T-helper 2 cell (primary cell): ENCODE measurements at places on chromosomes 5 and 9.

DNA sequence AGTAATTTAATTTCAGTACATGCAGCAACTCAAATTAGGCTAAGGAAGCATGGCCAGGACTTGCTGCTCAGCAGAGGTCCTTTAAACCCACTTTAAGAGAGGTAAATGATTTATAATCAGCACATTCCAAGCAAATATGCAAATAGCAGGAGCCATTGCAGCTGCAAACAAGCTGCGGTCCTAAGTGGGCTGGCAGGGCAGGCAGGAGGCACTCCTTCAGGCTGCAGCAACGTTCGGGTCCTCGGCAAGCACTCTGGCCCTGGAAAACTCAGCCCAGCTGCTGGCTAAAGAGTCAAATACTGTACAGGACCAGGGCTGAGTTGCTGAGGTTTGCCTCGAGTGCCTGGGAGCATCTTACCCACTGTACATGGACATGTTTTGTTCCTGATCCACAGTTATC, 126.9 kb downstream of the FSTL4 start:
- no peak for DNase-seq

DNA sequence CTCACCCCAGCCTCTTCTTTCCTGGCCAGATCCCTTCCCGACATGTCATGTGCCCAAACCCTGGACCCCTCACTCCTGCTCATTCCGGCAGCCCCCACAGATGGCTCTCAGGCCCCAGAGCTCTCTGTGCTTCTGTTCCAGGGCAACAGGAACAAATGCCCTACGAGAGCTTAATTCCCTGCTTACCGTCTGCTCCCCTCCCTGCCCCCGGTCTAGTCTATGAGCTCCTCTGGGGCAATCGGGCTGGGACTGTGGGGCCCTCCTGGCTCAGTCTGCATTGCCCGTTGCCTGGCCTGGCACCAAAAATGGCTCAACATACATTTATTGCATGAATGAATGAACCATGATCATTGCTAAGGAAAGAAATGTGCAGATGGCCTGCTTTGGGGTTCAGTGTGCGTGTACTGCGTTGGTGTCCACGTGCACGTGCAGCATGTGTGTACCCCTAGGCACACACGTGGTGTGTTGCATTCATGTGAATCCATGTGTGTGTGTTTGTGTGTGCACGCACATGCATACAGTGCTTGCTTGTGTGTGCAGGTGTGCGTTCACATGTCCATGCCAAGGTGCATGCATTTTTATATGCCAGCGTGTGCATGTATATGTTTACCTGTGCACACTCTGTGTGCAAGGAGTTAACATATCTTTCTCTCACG, 201.2 kb upstream of the IER5L start:
- no peak for DNase-seq

- no peak for DNase-seq
These were observed 60.9 kb upstream of the GLRX start for GRCh38 chr5:95883185-95884016.

DNA sequence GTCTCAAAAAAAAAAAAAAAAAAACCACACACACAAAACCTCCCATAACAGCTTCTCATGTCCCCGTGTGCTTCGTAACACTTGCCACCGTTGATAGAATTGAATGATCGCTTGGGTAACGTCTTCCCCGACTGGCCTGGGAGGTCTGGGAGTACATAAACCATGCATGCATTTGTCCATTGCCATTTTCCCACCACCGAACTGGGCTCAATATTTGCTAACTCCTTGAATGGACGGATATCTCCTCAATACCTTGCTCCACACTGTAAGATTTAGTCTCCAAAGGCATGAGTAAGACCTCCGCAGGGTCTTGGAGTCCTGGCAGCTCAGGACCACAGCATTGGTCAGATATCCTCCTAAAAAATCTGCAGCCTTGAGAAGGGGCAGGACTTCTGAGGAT, 3.2 kb upstream of the P4HA2 start:
- no peak for DNase-seq

- DNase-seq, result no peak
These were observed 1.3 kb downstream of the SEMA6A start for GRCh38 chr5:116573279-116573701.

GRCh38 chr9:121597698-121598166, 53.7 kb upstream of the DAB2IP start:
- DNase-seq, result no peak

DNA sequence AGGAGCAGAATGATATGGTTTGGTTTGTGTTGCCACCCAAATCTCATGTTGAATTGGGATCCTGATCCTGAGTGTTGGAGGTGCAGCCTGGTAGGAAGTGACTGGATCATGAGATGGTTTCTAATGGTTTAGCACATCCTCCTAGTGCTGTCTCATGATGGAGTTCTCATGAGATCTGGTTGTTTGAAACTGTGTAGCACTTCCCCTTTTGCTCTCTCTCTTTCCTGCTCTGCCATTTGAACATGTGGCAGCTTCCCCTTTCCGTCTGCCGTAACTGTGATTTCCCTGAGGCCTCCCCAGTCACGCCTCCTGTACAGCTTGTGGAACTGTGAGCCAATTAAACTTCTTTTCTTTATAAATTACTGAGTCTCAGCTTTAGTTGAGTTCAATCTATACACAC, 756.8 kb upstream of the CDH6 start:
- DNase-seq, result no peak

- DNase-seq, result peak; percentile 5
These were observed 287.3 kb downstream of the EBF1 start for GRCh38 chr5:158812408-158812807.

- no peak for DNase-seq
These were observed 189.5 kb downstream of the ACTL7B start for GRCh38 chr9:108666240-108666784.

- no peak for DNase-seq
These were observed 222.0 kb downstream of the MAN2A1 start for GRCh38 chr5:109911731-109912130.

DNA sequence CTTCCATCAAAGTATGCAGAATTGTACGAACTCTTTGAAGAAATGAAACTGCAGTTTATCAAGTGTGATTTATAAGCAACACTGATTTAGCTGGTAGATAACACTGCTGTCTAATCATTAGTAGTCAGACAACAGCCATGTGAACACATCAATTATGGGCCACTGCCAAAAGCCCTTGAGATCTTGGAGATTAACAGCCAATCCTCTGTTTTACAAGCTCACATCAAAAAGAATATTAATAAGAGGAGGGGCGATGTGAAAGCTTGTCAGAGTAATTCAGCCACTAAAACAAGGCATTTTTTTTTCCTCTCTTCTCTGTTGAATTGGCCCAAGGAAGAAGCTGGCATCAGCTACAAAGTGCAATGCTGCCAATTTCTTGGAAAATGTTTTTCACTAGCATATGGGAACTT, 28.1 kb downstream of the ZNF608 start:
- no peak for DNase-seq
